Activated CD4-positive, alpha-beta T cell treated with anti-CD3 and anti-CD28 coated beads, Interleukin-2, amount 50 U/mL, for 48 hours (primary cell): ENCODE measurements at places on chromosomes 13 and 19.

- DNase-seq = no peak
Observed at GRCh38 chr13:91132786-91133185, 214.7 kb upstream of the MIR17HG start.

GRCh38 chr19:39677961-39678889 is 22.5 kb downstream of the LGALS16 start:
- DNase-seq = no peak

GRCh38 chr19:55071129-55071502 is 4.6 kb upstream of the EPS8L1 start:
- DNase-seq = no peak

GRCh38 chr19:42051166-42052115 is 18.6 kb downstream of the GRIK5 start:
- peak; percentile 63 for DNase-seq

- peak; percentile 8 for DNase-seq
Observed at GRCh38 chr13:79307866-79308298, 98.2 kb downstream of the RBM26 start.

GRCh38 chr13:113458253-113459065 is 5.2 kb upstream of the ADPRHL1 start:
- no peak for DNase-seq

DNA sequence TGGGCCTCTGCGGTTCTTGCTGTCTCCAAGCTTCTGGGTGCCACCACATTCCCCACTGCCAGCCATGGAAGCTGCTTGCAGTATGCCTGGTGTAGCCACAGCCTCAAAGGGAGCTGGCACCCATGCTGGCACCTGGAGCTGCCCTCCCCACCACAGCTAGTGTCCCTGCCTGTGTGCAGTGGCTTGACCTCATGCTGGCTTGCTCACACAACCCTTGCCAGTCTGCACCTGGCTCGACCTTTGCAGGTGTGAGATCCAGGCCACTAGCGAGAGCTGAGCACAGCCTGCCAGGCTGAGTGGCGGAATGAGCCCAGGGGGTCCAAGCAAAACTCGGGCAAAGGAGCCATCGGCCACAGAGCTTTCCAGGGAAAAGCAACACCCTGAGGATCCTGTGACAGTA is 236.7 kb upstream of the CSNK1A1L start:
- no peak for DNase-seq

GRCh38 chr13:55572862-55573261 is 1567.9 kb upstream of the PRR20A start:
- DNase-seq = no peak

DNA sequence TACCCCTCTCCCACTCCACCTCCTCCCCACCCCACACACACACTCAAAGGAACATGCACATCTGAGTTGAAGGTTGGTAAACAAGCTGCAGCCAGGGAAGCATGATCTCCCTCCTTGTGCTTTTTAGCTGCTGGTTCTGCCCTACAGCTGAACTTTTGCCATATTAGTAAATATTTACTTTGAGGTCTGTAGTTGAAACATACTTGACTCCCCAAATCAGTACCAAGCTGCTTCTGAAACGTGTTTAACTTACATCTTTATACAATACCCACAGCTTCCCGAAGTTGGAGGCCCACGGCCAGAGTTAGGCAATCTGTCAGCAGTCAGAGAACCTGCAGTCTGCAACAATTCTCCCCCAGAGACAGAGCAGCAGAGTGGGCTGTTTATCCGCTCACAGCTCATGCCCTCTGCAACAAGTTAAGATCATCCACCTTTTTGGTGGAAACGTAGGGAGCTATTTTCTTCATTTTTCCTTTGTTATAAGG is 1.5 kb upstream of the PCDH20 start:
- DNase-seq = no peak

GRCh38 chr13:79810018-79810417 is 329.1 kb downstream of the NDFIP2 start:
- no peak for DNase-seq

- DNase-seq = no peak
Observed at GRCh38 chr13:66586489-66586888, 643.6 kb downstream of the PCDH9 start.

- no peak for DNase-seq
Observed at GRCh38 chr19:15396436-15396835, 16.8 kb upstream of the AKAP8 start.

- DNase-seq = no peak
Observed at GRCh38 chr13:73070451-73071098, 11.8 kb downstream of the KLF5 start.

- DNase-seq = no peak
Observed at GRCh38 chr19:57817976-57818375, 3.3 kb upstream of the ZNF552 start.

- DNase-seq = no peak
Observed at GRCh38 chr19:28820289-28820688, 392.7 kb downstream of the UQCRFS1 start.

- DNase-seq = no peak
Observed at GRCh38 chr19:7074705-7075282, 5.3 kb downstream of the ZNF557 start.

DNA sequence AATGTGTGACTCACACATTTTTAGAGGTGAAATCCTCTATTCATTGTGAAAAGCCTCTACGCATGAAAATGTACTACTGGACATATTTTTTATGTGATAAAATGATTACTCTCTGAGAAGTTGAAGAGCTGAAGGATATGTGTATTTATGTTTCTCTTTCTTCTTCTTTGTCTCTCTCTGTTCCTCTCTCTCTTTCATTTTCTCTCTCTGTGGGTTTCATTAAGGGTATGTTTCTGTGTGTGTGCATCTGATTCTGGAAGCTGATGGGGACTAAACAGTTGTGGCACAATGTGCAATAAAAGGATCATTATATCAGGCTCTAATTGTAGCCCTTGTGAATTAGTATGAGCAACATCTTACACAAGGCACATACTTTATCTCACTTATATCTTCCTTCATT is 867.7 kb downstream of the PCDH9 start:
- no peak for DNase-seq

DNA sequence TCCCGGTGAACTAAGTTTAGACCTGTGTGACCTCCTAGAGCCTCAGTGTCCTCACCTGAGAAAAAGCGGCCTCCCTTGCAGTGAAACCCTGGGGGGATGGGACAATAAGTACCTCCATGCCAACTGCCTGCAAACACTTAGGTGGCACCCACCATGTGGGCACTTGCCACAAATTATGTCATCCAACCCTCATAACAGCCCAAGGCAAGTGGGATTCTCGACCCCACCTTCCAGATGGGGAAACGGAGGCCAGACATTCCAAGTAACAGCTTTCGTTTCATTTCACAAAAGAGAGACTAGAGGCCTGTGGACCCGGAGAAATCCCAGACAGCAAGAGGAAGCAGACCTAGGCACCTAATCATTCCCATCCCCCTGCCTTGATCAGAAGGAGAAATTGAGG is 6.9 kb downstream of the REX1BD start:
- no peak for DNase-seq

GRCh38 chr19:44675521-44675920 is 4.2 kb downstream of the CEACAM19 start:
- DNase-seq = no peak

- no peak for DNase-seq
Observed at GRCh38 chr13:109394311-109394988, 391.9 kb downstream of the IRS2 start.

DNA sequence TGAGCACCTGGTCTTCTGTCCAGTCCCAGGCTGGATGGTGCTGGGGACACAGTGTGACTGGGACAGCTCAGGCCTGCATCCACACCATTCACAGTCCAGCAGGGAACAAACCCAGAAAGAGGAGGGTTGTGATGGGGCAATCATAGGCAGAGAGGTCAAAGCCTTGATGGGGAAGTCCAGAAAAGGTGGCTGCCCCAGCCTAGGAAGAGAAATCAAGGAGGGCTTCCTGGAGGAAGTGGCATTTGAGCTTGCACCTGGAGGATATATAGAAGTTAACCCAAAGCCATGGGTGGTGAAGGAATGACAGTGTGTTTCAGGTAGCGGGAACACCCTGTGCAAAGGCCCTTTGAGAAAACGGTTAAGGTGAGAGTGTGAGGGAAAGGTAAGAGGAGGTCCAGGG is 2.6 kb upstream of the PRX start:
- DNase-seq = no peak

- no peak for DNase-seq
Observed at GRCh38 chr13:82947191-82947621, 935.1 kb downstream of the SLITRK1 start.

GRCh38 chr19:14368011-14368513 is 13.2 kb upstream of the ADGRE5 start:
- no peak for DNase-seq

- no peak for DNase-seq
Observed at GRCh38 chr13:112692104-112692503, 2.3 kb downstream of the ATP11A start.

GRCh38 chr19:19823916-19824315 is 2.4 kb upstream of the ZNF506 start:
- DNase-seq = no peak

GRCh38 chr13:37443538-37443937 is 155.0 kb downstream of the POSTN start:
- DNase-seq = no peak

- no peak for DNase-seq
Observed at GRCh38 chr19:1783874-1784273, 28.2 kb downstream of the ATP8B3 start.

DNA sequence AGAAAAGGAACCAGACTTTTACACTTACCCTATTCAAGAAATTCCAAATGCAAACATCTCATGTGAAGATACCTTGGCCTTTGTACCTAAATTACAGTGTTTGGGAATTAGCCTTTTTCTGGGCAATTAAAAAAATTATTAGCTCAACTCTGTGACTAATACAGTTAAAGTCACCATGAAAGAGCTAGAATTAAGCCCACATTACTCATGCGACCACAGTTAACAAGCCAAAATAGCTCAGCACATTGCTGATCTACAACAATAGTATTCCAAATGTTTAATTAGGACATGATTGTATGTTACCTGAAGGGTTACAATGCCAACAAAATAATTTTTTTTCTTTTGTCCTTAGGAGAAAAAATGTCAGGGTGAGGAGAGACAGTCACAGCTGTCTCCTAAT is 263.6 kb upstream of the GPC6 start:
- DNase-seq = no peak

GRCh38 chr19:6577476-6578125 is 13.3 kb downstream of the CD70 start:
- DNase-seq = no peak

DNA sequence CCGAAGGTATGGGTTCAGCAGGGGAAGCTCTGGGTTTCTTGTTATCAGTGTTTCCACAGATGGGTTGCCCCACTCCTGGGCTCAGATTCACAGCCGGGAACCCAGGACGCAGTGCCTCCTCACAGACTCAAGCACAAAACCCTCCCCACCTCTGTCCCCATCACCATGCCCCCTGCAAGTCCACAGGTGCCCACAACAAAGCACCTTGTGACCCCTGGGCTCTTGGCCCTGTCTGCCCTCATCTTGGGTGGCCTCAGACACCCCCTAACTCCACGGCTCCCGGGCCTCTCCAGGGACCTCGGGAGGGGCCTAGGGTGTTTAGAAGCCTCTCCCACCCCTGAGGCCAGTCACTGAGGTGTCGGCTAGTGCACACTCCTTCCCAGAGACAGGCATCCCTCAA is 231.7 kb downstream of the TUBA3C start:
- no peak for DNase-seq

DNA sequence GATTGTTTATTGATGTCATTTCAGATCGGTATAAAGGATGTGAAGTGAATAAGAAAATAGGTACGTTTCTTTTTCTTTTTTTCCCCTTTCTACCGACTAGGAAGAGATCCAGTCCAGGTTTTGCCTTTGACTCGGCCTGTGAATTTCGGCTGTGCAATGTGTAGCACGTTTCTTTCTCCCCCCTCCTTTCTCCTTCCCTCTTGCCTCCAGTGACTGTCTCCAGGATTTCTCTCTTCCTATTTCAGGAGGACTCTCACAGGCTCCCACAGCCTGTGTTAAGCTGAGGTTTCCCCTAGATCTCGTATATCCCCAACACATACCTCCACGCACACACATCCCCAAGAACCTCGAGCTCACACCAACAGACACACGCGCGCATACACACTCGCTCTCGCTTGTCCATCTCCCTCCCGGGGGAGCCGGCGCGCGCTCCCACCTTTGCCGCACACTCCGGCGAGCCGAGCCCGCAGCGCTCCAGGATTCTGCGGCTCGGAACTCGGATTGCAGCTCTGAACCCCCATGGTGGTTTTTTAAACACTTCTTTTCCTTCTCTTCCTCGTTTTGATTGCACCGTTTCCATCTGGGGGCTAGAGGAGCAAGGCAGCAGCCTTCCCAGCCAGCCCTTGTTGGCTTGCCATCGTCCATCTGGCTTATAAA is at the start of gene GPC6:
GPC6 (plus strand) TSS at position 185 of the 657 bp plus-strand sequence.
- DNase-seq = no peak

- DNase-seq = no peak
Observed at GRCh38 chr13:20369886-20370361, 137.8 kb upstream of the GJB6 start.

DNA sequence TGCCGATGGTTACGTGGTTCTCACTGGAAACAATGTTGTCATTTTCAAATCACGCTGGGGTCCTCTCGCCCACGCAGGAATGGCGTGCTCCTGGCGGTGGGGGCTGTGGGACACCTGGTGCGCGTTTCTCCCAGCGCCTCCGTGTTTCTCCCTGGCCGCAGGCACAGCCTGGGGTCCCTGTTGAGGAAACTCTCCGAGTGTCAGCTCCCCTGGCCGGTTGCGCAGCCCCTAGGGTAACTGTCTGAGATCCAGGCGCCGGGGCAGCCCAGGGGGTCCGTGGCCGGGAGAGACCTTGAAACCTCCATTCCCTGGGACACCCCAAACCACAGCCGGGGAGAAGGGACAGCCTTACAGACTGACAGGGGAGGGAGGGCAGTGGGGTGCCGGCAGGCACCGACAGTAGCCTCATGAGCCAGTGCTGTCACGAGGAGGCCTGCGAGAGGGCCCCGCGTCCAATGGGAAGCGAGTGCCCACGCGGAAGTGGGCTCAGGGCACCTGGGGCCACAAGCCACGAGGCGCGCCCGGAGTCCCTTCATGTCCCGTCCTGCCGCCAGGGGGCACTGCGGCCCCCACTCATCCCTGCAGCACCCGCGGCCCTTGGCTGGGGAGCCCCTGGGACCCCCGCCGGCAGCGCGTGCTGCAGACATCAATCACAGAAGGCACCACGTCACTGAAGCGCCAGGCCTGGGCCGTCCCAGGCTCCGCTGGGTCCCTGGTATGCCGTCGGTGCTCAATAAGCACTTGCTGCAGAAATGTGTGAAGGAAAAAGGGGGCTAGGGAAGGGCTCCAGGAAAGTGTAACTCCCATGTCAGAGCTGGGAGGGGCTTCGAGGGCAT is 9.5 kb downstream of the ADAMTSL5 start:
- DNase-seq = peak; percentile 78

GRCh38 chr13:71254384-71254783 is 612.6 kb downstream of the DACH1 start:
- DNase-seq = no peak
